ENCODE measurements at places on chromosomes 12 and 14. TPM values are rescaled to one million over a fixed set of nuclear protein-coding genes. Genes with fewer than 3 reads are reported as not detected.
A peak's percentile ranks its signal among the peaks of the same experiment; 100 is the strongest.

GRCh38 chr12:124561231-124561630 lies 6.2 kb downstream of the NCOR2 start:
- DNase-seq = peak; percentile 67

DNA sequence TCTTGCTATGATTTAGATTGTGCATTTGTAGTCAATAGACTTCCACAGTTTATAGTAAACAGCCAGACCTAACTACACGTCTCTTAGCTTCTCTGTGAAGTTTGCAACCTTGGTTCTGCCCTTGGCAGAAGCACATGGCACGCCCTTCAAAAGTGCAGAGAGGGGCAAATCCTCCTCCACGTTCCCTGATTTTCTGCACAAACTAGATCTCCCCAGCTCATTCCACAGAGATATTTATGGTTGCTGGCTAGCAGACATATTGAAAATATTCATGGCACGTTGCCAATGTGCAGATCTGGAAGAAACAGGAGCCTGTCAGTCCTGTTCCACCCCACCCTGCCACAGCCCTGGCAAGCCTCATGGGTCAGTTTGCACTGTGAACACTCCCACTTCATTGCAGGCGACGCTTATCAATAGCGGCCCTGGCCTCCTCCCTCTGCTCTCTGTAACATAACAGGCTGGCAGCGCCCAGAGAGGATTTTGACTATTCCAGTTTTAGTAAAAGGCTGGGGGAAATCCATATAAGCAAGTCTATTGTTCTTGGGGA lies 6.5 kb upstream of the LGALS3 start:
- DNase-seq = no peak

DNA sequence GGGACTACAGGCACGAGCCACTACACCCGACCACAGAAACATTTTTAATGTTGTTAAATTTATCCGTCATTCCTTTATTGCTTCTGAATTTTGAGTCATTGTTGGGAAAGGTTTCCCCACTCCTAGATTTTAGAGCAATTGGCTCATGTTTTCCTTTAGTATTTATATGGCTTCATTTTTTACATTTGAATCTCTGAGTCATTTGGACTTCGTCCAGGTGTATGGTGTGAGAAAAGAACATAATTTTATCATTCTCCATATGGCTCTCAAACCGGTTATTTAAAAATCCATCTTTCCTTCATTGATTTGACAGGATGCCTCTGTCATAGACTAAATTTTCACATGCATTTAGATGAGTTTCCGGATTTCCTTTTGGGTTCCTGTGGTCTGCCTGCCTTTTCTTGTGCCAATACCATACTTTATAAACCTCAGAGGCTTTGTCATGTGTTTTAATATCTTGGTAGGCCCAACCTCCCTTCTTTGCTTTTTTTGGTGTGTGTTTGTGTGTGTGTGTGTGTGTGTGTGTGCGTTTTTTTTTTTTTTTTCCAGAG lies 30.9 kb downstream of the LRTM2 start:
- DNase-seq = peak; percentile 92

DNA sequence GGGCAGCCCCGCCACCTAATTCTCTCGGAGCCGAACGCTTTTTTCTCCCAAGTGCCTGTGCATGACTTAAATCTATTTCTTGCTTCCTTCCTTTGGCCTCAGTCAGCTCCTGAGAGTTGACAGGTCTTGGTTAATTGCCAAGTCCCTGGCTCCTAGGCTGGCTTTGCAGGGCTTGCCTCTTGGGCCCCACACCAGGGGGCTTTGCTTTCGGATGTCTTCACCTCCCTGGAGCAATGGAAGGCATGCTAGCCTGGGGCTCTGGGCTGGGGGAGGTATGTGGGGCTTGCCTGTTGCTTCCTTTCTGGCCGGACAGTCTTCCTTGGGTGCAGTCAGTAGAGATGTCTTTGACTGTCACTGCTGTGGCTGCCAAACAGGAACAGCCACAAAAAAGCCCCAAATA lies 2.2 kb upstream of the KRT80 start:
- DNase-seq = no peak

DNA sequence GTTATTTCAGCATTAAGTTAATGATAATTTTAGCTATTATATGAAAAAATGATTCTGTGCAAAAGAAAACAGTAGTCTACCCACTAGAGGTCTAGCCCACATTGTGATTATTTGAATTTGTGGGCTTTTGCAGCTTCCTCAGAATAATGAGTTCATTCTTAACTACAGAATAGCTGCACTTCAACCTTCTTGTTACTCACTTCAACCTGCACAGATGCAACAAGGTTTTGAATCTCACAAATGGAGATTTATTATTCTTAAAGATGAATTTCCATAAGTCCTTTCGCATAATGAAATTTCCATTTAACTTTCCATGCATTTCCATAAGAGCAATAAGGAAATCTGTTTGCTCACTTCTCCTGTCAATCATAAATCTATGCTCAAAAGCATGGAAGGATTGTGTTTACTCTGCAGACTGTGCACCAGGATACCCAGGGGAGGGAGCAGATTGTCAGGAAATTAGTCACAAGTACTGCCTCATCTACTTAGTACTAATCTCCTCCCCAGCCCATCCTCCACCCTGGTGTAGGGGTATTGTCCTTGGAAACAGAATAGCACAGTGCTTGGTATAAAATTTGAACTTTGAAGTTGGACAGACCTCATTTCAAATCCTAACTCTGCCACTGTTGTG lies 24.1 kb downstream of the PTGER2 start:
- peak; percentile 85 for DNase-seq

GRCh38 chr14:60051721-60052221 lies 40.0 kb upstream of the PCNX4 start:
- peak; percentile 48 for DNase-seq

DNA sequence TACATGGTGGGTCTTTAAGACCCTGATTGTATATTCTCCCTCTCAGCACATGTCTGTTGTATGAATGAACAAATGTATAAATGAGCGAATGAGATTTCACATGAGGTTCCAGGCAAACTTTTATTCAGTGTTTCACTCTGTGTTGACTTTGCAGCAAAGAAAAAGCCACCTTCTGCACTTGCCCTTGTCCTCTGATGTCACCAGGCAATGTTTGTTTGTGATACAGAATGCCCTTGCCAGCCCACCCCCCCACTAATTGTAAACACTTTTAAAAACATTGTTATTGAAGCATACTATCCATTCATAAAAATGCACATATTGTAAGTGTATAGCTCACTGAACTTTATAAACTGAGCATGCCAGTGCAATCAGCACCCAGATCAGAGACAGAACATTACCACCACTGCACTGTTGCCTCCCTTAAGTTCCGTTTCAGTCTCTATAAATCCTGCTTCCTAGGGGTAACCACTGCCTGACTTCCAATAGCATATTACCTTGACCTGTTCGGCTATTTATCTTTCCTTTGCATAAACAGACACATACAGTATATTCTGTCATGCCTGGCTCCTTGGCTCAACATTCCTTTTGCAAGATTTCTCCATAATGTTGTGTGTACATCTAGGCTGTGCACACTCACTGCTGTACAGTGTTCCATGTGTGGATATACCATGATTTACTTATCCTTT lies 11.3 kb upstream of the LTA4H start:
- DNase-seq = peak; percentile 43

DNA sequence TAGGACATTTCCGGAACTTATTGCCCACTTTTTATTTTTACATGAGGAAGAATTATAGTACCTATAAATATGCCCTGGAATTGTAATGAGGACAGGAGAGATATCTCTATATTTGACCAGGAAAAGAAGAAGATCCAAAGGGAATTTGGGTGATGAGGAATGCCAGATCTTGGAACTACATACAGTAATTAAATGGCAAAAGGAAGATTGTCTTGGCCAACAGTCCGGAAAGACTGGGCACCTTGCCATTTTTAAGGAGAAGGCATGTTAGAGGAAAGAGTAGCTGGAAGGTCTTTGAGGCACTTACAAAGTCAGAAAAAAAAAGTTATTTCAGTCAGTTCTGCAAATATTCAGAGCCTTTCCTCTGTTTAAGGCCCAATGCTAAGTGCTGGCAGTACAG lies 616.4 kb downstream of the MED13L start:
- no peak for DNase-seq

DNA sequence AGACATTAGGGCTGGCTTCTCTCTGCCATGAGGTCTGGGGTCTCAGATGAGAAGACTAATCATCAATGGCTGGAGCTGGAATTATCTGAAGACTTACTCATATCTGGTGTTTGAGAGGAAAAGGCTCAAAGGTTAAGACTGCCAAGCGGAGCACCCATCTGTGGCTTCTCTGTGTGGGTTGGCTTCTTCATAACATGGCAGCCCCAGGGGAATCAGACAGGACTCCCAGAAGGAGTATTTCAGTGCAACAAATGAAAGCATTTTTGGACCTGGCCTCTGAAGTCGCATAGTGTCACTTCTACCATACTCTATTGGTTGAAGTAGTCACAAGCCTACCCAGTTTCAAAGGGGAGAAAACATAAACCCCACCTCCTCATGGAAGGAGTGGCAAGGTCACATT lies 171.8 kb upstream of the KRR1 start:
- DNase-seq = no peak

DNA sequence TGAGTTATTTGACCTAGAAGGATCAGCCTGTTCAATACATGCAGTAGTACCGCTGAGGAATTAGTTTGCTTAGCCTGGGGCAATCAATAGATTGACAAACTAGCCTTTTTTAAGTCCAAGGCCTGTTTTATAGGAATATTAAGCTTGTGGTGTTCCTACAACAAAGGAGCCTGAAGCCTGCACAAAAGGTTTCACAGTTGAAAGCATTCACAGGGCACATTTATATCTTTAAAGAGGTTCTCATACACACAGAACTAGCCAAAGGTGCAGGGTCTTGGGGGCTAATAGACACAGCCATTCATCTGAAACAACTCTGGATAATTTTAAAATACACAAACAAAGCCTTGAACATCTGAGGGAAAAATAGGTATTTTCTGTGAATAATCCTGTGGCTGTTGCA lies 160.3 kb downstream of the RPS29 start:
- no peak for DNase-seq

DNA sequence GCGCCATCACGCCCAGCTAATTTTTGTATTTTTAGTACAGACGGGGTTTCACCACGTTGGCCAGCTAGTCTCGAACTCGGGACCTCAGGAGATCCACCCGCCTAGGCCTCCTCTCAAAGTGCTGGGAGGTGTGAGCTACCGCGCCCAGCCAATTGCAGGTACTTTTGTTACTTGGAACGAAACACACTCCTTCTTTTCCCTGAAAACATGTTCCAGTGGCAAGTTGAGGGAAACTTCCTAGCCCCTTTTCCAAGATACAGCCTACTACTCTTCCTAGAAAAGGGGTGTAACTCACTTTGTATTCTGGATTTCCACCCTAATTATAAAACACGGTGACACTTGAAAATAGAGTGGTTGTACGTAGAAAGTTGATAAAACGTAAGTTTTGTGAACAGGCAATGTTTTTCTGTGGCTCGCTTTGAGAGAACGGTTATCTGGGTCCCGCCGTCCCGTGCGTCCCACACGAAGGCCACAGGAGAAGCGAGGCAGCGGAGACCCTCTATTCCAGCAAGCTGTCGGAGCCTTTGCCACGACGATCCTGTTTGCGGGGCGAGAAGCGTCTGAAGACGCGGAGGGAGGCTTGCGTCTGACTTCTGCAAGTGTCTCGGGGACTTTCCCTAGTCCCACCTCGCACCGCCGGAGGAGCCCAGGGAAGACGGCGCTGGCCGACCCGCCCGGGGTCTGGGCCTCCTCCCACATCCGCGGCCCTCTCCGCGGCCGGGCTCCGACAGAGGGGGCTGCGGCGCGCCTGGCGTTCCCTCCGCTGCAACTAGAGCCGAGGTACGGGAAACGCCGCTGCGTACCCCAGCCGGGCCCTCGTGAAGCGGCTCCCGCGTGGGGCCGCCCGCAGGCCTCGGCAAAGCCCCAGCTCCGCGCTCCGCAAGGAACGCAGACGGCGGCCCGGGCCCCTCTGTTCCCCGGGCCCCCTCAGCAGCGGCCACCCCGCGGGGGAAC lies 745 bp downstream of the CDCA4 start:
- DNase-seq = peak; percentile 82

- DNase-seq = no peak
Observed at GRCh38 chr12:51131745-51132521, 41.0 kb downstream of the TFCP2 start.

GALNT9 gene
- 1.2 TPM for total RNA-seq

DTX3 gene
- 17.1 TPM for total RNA-seq

PRH2 gene
- total RNA-seq = not detected

KRT3 gene
- not detected for total RNA-seq

SLC2A14 gene
- under 0.01 TPM for total RNA-seq

RITA1 gene
- total RNA-seq = 22.4 TPM

Data from osteoblast (primary cell).